ENCODE measurements at places on chromosomes 13 and 19.

- no peak for DNase-seq
Observed at GRCh38 chr19:19737559-19738332, 4.8 kb upstream of the ZNF14 start.

DNA sequence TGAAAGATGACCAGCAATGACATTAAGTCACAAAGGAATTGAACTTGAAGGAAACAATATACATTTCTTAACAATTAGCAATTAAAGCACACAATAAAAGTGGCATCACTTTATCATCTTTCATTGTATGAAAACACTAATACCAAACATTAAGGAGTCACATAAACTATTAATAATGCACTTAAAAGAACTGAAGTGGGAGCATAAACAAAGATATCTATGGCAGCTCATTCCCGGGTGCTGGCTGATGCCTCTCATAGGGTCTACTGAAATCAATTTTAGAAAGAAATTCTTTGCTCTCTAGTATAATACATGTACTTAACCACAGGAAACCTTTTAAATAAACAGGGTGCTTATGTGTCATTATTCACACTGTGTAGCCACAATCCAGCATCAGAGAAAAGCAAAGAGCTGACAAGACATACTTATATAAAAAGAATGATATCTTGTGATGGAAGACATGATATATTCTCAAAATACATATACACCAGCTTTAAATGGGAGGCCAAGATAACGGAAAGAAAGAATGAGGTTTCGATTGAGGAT lies 1207.8 kb downstream of the EFNB2 start:
- DNase-seq: no peak

DNA sequence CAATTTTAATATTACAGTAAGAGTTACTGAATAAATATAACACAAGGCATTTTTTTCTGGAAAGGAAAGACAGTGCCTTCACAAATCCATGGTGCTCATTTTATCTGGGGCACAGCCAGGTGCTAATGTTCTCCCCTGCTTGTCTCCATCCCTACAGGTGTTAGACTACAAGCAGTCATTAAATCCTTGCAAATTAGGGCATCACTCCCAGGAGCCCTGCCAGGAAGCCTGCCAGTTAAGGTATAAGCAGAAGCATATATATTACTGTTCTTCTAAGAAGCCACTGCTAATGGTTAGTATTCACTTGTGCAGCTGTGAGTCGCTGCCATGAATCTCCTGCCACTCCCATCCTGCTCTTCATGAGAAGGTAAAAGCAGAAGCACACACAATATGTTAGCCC lies 149.7 kb downstream of the OXGR1 start:
- no peak for DNase-seq

- DNase-seq: no peak
Observed at GRCh38 chr13:72435251-72435650, 292.2 kb downstream of the MZT1 start.

- DNase-seq: no peak
Observed at GRCh38 chr13:113098162-113098732, 7.3 kb upstream of the F7 start.

GRCh38 chr13:63107179-63107943 lies 1691.7 kb upstream of the PCDH20 start:
- DNase-seq: no peak

DNA sequence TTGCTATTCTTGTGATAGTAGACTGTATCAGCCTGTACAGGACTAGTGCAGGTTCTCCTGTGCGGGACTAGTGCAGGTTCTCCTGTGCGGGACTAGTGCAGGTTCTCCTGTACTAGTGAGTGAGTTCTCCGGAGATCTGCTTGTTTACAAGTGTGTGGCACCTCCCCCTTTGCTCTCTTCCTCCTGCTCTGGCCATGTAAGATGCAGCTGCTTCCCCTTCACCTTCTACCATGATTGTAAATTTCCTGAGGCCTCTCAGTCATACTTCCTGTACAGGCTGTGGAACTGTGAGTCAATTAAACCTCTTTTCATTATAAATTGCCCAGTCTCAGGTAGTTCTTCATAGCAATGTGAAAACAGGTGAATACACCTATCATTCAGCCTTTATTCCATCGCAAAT lies 289.6 kb downstream of the TEX29 start:
- DNase-seq: no peak

- no peak for DNase-seq
Observed at GRCh38 chr13:94656766-94657165, 55.1 kb downstream of the GPR180 start.

GRCh38 chr13:93355094-93355493 lies 128.5 kb downstream of the GPC6 start:
- DNase-seq: no peak

DNA sequence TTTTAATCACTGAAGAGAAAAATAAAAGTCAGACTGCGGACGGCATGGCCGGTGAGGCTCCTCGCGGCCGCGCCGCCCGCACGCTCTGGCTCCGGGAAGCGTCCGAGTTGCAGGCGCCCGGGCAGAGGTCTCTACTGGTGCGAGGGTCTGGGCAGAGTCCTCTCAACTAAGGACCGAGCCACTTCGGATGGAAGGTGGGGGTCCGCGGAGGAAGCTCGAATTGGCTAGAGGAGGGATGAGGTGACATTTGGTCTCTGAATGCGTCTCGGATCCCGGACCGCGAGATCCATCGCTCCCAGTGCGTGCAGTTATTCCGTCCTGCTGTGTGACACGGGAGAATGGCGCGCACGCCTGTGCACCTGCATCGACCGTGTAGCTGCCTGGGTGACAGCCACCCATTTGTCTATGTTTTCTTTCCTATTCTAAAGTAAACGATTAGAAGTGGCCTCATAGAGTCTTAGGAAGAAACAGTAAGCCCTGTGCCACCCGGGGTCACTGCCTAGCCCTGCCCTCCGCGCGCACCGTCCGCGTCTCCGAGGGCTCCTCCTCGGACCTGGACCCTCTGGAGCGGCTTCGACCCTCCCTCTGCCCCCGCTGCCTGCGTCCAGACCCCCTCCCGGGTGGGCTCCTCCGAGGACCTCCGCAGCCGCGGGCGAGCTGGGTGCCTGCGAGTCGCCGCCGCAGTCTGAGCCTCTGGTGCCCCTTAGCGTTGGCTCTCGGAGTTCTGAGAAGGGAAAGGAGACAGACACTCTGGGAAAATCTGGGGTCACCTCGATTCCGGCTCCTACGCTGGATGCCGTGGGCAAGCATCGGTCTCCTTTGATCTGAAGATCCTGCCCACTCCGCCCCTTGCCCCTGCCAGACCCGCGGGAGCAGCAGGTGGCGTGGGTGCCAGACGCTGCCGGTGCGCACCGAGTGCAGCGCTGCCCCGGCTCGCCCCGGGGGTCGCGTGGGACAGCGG lies 347.4 kb downstream of the LIG4 start:
- DNase-seq: no peak

DNA sequence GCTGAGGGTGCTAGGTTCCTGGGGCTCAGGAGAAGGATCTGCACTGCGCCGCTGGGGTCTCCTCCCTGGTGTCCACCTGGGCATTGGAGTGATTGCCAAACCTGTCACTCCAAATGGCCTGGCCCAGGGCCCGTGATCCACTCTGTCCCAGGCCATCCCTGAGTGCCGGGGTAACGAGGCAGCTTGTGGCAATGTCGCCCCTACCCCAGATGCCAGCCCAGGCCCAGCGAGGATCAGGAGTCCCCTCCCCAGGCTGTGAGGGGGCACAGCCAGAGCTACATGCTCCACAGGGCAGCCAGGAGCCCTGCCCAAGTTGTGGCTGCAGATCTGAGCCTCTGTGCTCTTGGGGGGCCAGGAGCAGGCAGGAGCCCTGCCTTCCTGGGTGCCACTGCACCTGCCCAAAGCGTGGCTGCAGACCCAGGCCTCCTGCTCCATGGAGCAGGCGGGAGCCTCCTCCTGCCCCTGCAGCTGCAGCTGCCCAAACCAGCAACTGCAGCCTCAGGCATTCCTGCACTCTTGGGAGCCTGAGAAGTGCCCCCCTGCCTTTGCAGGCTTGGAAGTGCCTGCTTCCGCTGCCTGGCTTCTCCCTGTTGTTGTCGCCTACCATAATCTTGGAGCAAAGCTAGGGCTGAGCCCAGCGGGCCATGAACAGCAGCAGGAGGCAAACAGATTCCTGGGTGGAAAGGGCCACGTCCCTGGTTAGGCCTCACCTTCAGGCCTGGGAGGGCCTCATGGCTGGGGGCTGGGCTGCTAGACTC lies 4.6 kb downstream of the IGFL4 start:
- DNase-seq: no peak

DNA sequence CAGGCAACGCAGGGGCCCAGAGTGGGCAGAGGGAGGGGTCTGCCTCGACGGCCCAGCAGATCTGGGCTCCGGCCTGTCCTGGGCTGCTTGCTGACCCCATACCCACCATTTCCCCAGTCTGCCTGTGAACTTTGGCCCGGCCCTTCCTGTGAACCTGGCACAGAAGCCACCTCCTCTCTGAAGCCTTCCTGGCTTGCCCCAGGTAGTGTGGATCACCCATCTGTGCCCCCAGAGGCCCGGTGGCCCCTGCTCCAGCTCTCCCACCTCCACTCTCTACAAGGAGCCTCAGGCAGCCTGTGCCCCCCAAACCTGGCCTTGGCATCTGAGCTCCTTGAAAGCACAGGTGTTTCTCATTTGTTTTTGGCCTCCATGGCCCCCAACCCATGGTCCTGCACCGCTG lies 15.7 kb downstream of the PLEKHF1 start:
- DNase-seq: no peak

DNA sequence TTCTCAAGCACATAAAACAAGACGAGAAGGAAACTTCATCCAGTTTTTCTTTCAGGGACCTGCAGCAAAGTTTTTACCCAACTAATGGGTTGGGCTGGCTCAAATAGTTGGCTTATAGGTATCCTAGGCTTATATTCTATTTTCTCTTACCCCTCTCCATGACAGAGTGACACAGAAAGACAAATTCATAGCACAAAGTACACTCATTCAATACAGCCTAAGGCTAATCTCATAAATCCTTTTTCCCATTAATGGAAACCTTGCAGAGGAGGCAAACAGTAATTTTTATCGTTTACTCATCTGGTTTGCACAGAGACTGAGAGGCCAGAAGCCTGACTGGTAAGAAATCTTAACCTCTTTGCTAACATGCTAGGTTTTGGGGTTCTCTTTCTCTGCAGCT lies 1589.9 kb downstream of the SLITRK1 start:
- DNase-seq: no peak

- no peak for DNase-seq
Observed at GRCh38 chr13:47650209-47650608, 350.9 kb downstream of the SUCLA2 start.

DNA sequence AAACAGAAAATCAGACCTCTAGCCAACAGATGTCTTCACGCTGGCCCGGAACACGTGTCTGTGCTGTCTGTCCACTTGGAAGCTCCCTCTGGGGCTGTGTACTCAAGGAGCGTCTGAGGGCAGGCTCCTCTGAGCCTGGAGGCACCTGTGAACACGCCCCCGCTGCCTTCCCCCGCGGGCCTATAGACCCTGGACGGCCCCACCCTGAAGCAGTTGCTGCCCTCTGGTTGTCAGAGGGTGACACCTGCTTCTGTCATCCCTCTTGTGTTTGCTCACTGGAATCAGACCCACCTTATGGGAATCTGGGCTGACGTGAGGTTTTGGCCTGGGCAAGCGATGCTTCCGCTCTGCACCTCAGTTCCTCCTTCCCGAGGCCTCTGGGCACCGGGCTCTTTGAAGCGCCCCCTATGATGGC lies 19.2 kb downstream of the EPN1 start:
- no peak for DNase-seq

DNA sequence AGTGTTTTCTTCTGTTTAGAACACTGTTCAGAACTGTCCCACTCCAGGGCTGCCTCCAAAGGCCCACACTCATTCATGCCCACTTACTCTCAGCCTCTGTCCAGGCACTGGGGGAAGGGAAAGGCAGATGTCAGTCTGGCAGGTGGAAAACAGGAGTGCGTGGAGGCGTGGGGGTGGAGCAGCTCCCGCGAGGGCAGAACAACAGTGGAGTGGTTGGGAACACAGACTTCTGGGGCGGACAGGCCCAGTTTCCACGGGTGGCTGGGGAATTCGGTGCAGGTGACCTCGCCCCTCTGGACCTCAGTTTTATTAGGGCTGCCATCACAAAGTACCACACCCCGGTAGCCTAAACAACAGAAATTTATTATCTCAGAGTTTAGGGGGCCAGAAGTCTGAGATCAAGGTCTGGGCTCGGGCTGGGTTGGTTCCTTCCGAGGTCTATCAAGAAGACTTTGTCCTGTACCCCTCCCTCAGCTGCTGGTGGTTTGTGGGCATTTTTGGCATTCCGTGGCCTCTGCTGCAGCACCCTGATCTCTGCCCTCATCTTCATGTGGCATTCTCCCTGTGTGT lies 59.7 kb downstream of the SIPA1L3 start:
- DNase-seq: no peak

DNA sequence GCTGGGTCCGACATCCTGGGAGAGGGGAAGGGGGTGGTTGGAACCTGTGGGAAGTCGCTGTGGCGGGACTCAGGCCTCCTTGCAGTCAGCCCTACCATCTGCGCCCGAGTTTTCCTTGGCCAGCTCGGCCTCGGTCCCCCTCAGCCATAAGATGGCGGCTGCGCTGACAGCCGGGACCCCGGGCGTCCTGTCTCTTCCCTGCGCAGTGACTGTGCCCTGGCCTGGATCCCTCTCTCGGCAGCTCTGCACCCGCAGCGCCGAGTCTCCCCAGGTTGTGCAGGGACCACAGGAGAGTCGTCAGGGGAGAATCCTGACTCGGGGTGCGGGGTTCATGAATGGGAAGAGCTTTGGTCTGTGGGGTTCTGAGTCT lies 345 bp downstream of the ZNF257 start:
- no peak for DNase-seq

GRCh38 chr13:99269627-99270241 lies 11.6 kb upstream of the GPR18 start:
- DNase-seq: no peak

- DNase-seq: no peak
Observed at GRCh38 chr13:73107970-73108369, 49.2 kb downstream of the KLF5 start.

DNA sequence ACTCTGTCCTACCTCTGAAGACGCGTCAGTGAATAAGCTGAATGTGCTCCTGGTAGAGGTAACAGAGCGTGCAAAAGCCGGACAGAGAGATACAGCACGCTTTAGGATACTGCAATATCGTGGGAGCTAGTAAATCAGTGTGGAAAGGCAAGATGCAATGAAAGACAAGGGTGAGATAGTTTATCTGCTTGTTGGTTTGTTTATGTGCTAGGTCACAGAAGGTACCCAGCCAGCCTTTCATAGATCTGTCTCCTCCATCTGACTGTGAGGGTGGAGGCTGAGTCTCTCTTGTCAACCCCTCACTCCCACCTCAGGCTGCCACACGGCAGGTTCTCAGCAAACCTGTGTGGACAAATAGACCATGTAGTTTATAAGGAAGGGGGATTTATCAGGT lies 904 bp upstream of the GIPC1 start:
- DNase-seq: no peak

DNA sequence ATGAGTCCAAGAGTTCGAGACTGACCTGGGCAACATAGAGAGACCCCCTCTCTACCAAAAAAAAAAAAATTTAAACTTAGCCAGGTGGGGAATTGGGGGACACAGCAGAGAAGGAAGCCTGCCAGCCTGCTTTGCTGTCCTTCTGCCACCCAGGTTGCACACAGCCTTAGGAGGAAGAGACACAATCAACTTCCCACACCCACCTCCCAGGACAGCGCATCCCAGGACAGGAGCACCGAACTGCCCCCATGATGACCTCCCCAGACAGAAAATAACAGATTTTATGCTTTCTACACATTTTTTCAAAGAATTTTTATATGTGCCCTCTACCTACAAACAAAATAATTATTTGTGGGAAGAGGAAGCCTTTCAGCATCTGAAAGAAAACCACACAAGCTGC lies 126.0 kb upstream of the ZNF507 start:
- DNase-seq: no peak

GRCh38 chr13:21966014-21966413 lies 295.1 kb downstream of the FGF9 start:
- no peak for DNase-seq

Data from activated CD4-positive, alpha-beta T cell treated with anti-CD3 and anti-CD28 coated beads for 1 hour (primary cell).